ENCODE measurements at places on chromosomes 4 and X. TPM values are rescaled to one million over a fixed set of nuclear protein-coding genes. Genes with fewer than 3 reads are reported as not detected.

The ADGRG2 gene
- 26.6 TPM for polyA plus RNA-seq

The NUDT11 gene
- polyA plus RNA-seq: 14.8 TPM

GRCh38 chr4:98864560-98864959 lies 64.4 kb downstream of the EIF4E start:
- no peak for DNase-seq

GRCh38 chr4:4461850-4462249 lies 74.9 kb downstream of the NSG1 start:
- no peak for DNase-seq

DNA sequence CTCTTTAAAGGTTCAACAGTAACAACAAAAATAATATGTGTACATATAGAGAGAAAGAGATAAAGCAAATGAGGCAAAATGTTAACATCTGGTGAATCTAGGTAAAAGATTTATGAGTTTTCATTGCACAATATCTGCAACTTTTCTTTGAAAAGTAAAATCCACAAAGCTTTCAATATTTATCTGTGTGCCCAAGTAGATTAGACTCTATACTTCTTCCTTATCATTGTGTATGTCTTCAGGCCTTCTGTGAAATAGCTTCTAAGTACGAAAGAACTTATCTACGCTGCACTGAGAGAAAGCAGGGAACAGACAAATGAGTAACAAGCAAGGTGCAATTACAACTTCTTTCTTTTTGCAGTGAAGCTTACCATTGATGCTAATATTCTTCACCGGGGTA lies 81.6 kb downstream of the NPNT start:
- DNase-seq: no peak

DNA sequence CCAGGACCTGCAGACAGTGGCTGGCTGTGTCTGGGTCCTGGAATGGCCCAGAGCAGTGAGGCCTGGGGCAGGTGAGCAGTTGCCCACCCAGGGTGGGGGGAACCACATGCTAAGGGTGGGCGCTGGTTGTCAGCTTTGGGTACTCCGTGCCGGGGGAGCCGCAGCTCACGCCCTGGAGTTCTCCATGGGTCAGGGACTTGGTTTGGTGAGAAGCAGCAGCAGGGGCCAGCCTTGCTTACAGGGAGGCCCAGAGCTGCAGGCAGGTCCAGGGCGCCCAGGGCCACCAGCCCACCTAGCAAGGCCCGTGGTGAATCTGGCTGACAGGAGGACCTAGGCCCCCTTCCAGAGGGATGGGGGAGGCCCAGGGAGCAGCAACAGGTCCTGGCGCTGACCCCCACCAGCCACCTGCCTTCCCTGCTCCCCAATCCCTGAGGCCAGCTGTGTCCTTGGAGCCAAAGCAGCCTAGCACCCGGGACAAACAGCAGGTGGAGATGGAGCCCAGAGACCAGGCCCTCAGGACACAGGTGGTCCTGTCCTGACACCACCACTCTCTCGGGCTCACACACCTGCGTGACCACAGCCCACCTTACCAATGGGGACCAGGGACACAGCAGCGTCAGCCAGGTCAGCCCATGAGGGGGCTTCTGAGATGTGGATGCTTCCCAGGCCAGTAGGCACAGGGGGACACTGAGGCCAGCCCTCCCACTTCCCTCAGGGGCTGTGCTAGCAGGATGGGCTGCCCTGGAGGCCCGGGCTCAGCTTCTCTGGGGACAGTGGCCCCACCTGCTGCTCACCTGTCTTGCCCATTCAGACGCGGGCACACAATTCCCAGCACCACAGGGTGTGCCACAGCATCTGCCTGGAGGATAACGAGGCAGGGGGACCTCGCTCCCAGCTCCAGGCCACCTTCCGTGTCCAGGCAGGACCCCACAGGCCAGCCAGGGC lies 3.5 kb downstream of the MXD4 start:
- DNase-seq: no peak

- DNase-seq: no peak
Observed at GRCh38 chr4:175309041-175309440, 390.9 kb downstream of the ADAM29 start.

DNA sequence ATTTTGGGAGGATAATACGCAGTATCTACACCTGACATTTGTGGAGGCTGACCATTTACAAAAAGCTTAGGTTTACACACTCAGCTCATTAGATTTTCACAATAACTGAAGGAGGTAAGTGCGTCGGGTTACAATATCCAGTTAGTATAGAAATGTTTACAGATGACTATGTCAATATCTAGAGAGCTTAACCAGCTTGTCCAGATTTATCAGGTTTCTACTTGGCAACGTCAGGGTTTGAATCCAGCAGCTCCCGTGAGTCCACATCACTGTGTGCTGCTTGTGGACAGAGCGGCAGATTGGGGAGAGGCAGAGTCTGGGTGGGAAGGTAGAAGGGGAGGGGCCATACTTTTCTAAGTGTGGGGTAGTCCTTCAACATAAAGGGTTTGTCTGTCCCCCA lies 28.3 kb downstream of the ARHGAP10 start:
- no peak for DNase-seq
